ENCODE measurements at places on chromosomes 1 and 21.

- no peak for DNase-seq
Observed at GRCh38 chr1:74969566-74970135, 164.5 kb upstream of the LHX8 start.

DNA sequence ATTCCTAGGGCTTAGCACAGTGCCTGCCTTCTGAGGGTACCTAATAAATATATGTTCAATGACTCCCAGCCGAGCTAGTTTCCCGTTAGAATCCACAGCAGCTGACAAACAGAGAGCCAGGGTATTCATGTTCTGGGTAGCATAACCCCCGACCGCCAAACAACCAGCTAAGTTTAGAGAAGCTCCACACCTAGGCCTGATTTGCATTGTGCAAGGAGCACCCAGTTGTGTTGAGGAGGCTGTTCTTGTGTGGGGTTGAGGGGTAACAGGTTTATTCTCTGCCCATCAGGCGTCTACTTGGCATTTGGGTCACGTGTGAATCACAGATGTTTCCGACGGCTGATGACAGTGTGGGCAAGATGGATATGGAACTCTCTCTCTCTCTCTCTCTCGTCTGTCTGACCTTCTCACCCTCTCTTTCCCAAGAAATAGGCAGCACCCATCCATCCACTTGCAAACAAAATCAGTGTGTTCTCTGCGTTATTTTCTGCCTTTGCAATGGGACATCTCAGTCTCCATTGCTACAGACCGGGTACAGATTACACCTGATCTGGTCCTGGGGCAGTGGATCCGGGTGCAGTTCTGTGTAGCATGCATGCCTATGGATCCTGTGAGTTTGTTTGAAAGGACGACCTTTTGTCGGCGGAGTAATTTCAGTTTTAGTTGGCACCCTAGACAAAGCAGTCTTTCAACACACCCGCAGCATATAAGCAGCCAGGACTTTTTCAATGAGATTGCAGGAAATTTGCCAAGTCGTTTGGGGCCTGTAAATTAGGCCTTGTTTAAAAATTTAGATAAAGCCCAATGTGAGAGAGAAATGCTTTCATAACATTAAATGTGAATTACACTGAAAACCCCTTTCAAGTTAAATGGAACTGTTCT lies 29.4 kb downstream of the KAZN start:
- no peak for DNase-seq

DNA sequence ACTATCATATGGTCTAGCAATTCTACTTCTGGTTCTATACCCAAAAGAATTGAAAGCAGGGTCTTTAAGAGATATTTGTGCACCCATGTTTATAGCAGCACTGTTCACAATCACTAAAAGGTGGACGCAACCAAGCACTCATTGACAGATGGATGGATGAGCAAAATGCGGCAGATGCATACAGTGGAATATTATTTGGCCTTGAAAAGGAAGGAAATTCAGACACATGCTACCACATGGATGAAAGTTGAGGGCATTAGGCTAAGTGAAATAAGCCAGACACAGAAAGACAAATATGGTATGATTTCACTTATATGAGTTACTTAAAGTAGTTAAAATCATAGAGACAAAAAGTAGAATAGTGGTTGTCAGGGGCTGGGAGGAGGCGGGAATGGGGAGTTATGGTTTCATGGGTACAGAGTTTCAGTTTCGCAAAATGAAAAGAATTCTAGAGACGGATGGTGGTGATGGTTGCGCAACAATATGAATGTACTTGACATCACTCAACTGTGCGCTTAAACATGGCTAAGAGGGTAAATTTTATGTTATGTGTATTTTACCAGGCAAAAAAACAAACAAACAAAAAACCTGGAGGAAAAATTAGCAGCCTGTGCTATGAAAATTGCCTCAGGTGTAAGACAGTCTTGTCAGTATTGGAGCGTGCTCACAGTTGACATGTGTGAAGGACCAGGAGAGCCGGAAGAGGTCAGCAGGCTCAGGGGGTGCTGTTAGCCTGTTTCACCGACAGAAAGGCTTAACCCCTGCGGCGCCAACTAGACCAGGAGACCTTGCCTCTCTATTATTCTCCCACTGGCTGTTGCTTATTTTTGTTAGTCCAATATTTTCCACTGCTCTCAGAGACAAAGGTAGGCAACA lies 26.5 kb downstream of the CD247 start:
- peak; percentile 32 for DNase-seq

GRCh38 chr21:44337941-44338895 lies 972 bp downstream of the CFAP410 start:
- peak; percentile 63 for DNase-seq

Measured in NCI-H82 (cell line).